ENCODE measurements at places on chromosomes 11 and 22.

GRCh38 chr11:62707277-62707861 is at the start of the genes BSCL2 and GNG3:
TSS of gene BSCL2 (minus strand) at chr11:62707424. CDS start at chr11:62707195, 229 bp downstream.
TSS of gene GNG3 (plus strand) at chr11:62707676. CDS start at chr11:62708296, 620 bp downstream.
- no peak for DNase-seq

- DNase-seq = no peak
Observed at GRCh38 chr11:61107888-61108287, 5.6 kb downstream of the CD5 start.

DNA sequence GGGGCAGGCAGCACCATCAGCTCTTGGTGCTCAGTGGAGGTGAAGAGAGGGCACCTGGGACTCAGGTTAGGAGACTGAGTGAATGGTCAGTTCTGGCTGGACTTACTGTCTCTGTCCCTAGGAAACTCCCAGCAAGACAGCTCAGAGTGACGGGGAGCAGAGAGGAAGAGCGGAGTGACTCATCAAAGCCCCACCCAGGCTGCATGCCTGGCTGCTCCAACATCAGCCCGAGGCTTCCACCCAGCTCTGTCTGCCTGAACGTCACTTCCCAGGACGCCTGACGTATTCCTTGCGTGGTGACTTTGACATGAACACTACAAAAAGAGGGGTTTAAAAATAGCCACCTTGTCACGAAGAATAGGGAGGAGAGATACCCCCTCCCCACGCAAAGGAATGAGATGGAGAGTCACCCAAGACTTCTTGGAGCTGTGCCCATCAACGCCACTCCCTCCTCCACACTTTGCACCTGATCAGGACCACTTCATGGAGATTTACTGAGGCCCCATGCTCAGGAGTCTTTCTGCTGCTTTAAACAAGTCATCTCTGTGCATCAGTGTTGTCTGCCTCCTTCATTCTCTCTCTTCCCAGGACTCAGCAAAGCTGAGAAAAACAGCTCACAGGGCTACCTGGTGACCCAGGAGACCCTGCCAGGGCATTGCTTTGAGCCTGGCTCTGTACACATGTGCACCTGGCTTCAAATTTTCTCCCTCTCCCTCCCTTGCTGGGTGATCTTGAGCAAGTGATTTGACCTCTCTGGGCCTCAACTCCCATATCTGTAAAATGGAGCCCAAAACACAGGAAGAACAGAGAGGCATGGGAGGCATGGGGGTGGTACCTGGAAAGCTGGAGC is 83.1 kb downstream of the MN1 start:
- DNase-seq = no peak

DNA sequence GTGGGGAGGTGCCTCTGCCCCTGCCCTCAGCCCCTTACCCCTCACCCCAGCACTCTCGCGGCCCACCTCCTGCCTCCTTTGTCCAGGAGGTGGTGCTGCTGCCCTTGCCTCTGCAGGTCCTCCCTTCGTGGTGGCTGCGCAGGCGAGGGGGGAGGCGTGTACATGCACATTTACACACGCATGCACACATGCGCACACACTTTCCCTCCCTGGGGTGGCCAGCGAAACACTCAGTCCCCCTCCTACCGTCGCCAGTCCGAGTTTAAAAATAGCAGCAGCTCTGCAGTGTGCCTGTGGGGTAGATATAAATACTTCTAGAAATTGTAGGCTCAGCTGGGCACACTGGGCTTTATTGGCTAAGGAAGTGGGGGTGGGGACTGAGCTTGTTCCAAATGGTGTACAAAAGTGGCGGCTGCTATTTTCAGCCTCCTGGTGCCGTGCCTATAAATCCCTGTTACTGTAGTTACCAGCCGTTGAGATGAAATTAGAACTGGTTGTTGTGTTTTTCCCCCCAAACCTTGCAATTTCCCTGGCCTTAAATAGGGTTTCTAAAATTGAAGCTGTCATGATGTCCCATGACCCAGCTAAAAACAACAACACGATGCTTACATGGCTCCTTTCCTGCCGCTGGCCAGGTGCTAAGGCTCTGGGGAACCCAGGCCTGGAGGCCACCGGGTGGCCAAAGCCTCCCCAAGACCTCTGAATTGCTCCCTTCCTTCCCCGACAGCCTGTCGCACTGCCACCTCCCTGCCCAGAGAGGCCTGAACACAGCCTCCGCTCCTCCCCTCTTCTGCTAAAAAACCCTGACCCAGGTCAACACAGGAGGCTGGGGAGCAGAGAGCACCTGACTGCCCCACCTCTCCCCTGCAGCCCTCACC is 12.4 kb downstream of the PICK1 start:
- DNase-seq = no peak

- no peak for DNase-seq
Observed at GRCh38 chr22:46085828-46086576, 64.3 kb upstream of the PPARA start.

DNA sequence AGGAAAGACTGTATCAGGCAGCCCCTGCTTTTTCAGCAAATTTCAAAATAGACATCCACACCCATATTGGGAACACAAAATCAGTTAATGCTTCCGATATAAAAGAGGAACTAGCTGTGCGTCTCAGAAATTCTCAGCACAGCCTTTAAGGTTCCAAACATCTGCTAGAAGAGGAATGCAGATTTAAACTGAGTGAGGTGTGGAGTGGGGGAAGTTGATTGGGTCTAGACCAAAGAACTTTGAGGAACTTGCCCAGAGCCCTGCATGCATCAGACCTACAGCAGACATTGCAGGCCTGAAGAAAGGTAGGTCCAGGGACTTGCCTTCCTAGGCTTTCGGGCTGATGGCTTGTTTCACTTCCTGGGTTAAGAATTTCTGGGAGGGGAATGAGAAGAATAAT is at the start of gene MS4A4A:
Gene MS4A4A (plus strand): TSS at position 255 of the 400 bp plus-strand sequence. CDS start 10 bp downstream, at position 265.
- no peak for DNase-seq

DNA sequence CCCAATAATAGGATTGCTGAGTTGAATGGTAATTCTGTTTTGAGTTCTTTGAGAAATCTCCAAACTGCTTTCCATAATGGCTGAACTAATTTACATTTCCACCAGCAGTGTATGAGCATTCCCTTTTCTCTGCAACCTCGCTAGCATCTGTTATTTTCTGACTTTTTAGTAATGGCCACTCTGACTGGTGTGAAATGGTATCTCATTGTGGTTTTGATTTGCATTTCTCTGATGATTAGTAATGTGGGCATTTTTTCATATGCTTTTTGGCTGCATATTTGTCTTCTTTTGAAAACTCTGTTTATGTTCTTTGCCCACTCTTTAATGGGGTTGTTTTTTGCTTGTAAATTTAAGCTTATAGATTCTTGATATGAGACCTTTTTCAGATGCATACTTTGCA is 97.4 kb downstream of the FDX1 start:
- no peak for DNase-seq

GRCh38 chr22:42773167-42773566 is 52.5 kb upstream of the A4GALT start:
- no peak for DNase-seq

- DNase-seq = peak; percentile 11
Observed at GRCh38 chr11:113994077-113994954, 19.4 kb downstream of the HTR3A start.

- no peak for DNase-seq
Observed at GRCh38 chr11:78313898-78314297, 103.7 kb downstream of the GAB2 start.

GRCh38 chr11:85027346-85027745 is 599.8 kb downstream of the DLG2 start:
- no peak for DNase-seq

GRCh38 chr11:62706850-62707247 is 375 bp downstream of the BSCL2 start:
- no peak for DNase-seq

GRCh38 chr11:57460022-57460757 is at the start of gene RTN4RL2:
TSS of gene RTN4RL2 (plus strand) at chr11:57460528. CDS start at chr11:57460866, 338 bp downstream.
- DNase-seq = no peak

DNA sequence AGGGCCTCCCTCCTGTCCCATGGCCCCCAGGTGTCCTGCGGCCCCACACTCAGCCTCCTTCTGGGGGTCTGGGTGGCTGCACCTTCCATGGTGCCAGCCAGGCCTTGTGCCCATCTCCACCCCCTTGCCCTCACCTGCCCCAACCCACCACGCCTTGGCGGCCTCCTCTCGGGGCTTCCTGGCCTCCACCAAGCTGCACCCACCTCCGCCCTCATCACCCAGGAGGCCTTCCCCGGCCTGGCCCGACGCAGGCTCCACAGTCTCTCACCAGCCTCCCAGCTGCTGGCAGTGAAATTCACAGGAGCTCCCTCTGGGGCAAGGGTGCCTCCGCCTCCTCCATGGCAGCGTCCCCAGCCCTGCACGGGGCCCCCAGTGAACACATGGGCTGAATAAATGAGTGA is 35.9 kb upstream of the WNT7B start:
- no peak for DNase-seq

DNA sequence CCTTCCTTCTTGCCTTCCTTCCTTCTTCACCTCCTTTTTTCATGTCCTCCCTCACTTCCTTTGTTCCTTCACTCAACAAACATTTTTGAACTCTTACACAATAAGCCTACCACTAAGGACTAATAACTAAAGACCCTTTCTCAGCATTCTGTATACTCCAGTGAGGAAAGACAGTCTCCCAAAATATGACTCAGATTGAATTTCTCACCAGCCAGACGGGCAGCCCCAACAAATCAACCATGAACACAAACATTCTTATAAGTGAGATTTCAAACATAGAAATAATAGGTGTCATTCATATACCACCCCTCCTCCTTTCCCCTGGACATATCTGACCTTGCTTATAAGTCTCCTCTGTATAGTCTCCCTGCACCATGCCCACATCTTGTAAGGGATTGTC is 1079.7 kb downstream of the OPCML start:
- no peak for DNase-seq

DNA sequence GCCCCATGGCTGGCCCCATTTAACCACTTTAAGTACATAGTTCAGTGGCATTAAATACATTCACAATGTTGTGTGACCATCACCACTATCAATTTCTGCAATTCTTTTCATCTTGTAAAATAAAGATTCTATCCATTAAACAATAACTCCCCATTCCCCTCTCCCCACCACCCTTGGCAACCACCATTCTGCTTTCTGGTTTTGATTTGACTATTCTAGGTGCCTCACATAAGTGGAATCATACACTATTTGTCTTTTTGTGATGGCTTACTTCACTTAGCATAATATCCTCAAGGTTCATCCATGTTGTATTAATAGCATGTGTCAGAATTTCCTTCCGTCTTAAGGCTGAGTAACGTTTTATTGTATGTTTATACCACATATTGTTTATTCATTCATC is 7.0 kb downstream of the MYO7A start:
- no peak for DNase-seq

DNA sequence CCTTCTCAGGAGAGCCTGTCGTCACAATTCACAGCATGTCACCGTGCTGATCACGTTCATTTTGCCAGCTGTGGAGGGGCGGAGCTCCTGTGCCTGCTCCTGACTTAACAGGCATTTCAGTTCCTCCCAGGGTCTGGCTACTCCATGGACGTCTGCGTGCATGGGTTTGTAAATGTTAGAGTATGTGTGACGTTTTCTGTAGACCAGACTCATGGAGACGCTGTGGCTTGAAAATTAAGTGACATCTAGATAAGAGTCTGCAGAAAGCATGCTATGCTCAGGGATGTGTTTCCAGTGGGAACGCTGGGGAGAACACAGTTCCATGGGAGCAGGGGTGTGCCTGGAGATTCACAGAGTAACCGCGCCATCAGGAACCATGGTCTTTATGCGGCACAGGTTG is 804.0 kb downstream of the TBC1D22A start:
- DNase-seq = no peak

DNA sequence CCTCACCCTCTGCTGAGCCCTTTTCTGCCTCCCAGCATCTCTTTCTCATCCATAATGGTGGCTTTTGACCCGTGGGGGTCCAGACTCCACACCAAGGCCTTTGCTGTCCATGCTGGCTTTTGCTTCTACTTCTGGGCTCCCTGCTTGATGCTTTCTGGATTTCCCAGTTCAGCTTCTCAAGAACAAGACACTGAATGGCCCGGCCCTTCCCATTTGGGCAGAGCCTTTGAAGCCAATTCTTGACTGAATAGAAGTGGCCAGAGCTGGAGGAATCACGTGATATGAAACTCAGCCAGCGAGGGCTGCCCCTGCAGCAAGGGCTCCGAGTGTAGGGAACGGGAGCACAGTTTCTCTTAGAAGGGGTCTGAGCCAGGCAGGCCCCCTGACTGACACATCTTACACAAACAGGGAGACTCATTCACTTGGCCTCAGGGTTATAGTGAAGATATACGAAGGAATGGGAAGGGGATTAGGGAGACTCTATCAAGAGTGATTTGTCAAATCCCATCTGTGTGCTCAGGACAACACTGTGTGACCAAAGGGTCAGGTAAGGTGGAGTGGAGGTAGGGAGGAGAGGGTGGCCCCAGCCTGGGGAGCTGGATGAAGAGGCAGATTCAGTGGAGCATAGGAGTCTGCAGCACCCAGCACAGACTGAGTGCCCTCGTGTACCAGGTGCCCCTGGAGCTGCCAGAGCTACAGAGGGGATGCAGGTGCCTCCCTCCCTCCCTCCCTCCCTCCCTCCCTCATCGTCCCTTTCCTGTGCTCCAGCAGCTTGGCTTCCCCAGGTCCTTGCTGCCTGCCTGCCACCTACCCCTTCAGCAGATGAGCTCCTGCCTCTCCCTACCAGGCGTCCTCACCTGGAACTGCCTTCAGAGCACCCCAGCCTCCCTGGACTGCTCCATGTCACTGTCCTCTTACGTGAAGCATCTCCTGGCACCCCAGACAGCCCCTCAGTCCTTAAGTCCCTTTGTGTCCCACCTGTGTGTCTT is 106.0 kb downstream of the TRIM29 start:
- DNase-seq = no peak

- DNase-seq = no peak
Observed at GRCh38 chr11:8082391-8083087, 1.5 kb downstream of the TUB start.

- DNase-seq = no peak
Observed at GRCh38 chr22:50673231-50674129, 857 bp downstream of the SHANK3 start.

DNA sequence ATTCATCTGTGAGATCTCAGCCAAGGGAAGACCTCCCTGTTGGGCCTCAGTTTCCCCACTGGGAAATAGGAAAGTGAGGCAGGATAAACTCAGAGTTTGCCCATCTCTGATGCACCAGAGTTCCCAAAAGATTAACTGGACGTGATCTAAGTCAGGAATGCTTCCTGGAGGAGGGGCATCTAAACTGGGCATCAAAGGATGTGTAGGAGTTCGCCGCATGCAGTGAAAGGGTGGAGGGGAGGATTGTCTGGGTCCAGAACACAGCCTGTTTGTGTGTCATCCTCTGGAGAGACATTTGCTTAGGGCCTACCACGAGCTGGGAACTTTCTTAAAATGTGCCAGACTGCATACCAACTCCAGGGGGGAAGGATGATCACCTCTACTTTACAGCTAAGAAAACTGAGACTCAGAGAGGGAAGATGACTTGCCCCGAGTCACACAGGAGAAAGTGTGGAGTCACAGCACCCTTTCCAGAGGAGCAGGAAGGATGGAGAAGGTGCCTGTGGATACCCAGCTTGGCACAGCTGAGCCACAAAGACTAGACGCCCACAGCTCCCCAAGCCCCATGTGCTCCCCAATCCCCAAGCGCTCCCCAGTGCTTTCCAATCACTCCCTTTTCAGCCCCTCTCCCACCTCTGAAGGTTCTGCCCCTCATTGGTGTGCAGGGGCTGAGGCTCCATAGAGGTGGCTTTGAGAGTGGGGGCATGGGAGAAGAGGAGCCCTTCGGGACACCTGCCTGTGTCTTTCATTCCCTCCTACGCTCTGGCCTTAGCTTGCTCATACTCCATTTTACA is 50.1 kb downstream of the MN1 start:
- no peak for DNase-seq

Data from activated CD4-positive, alpha-beta T cell treated with anti-CD3 and anti-CD28 coated beads, Interleukin-2, amount 50 U/mL, for 24 hours (primary cell).